ENCODE measurements at places on chromosomes 7 and 10. TPM values are rescaled to one million over a fixed set of nuclear protein-coding genes. Genes with fewer than 3 reads are reported as not detected.

HOXA4 gene
- 2.3 TPM for total RNA-seq

GNB2 gene
- 236 TPM for total RNA-seq

TMEM213 gene
- total RNA-seq = not detected

C7orf33 gene
- total RNA-seq = not detected

NKX2-3 gene
- total RNA-seq = 0.07 TPM

OR9A2 gene
- total RNA-seq = not detected

TAS2R60 gene
- total RNA-seq = not detected

CUX1 gene
- total RNA-seq = 46.3 TPM

PLEKHS1 gene
- total RNA-seq = 0.07 TPM

ADO gene
- total RNA-seq = 22.8 TPM

VAX1 gene
- 1.7 TPM for total RNA-seq
